ENCODE measurements at places on chromosomes 2 and 18. TPM values are rescaled to one million over a fixed set of nuclear protein-coding genes. Genes with fewer than 3 reads are reported as not detected.

The PECR gene
- total RNA-seq: 78.7 TPM

The IL36RN gene
- not detected for total RNA-seq

The SNTG2 gene
- total RNA-seq: 5.3 TPM

The REG3A gene
- not detected for total RNA-seq

The OTOF gene
- not detected for total RNA-seq

The FAM237A gene
- total RNA-seq: not detected

The L3MBTL4 gene
- 14.8 TPM for total RNA-seq

The ASB18 gene
- not detected for total RNA-seq

The IL1B gene
- total RNA-seq: not detected

The SCN7A gene
- 9.3 TPM for total RNA-seq

The NT5C1B gene
- not detected for total RNA-seq

The NYAP2 gene
- total RNA-seq: not detected

The CSRNP3 gene
- total RNA-seq: 1.1 TPM

The ALPG gene
- total RNA-seq: not detected

The WNT10A gene
- total RNA-seq: not detected

The DYNAP gene
- not detected for total RNA-seq

The SPHKAP gene
- total RNA-seq: not detected

The TMEM37 gene
- total RNA-seq: 57.7 TPM

The KCNE4 gene
- total RNA-seq: 6.4 TPM

The HAAO gene
- total RNA-seq: 4.1 TPM

The IL1RN gene
- 105 TPM for total RNA-seq

The KYNU gene
- total RNA-seq: 7.3 TPM

The HTR2B gene
- total RNA-seq: 13.3 TPM

The CD207 gene
- total RNA-seq: not detected

The MGAT4A gene
- total RNA-seq: 30.8 TPM

The PTPRN gene
- total RNA-seq: not detected

The C2orf66 gene
- not detected for total RNA-seq

The TUBA3E gene
- not detected for total RNA-seq

The AKAIN1 gene
- not detected for total RNA-seq

The GAREM1 gene
- 40.9 TPM for total RNA-seq

The FBLN7 gene
- 6.6 TPM for total RNA-seq

The TPGS2 gene
- total RNA-seq: 161 TPM

The CAPN13 gene
- not detected for total RNA-seq

Measured in subcutaneous adipose tissue (tissue), 4 donors.